ENCODE measurements at places on chromosomes 11 and 22.

DNA sequence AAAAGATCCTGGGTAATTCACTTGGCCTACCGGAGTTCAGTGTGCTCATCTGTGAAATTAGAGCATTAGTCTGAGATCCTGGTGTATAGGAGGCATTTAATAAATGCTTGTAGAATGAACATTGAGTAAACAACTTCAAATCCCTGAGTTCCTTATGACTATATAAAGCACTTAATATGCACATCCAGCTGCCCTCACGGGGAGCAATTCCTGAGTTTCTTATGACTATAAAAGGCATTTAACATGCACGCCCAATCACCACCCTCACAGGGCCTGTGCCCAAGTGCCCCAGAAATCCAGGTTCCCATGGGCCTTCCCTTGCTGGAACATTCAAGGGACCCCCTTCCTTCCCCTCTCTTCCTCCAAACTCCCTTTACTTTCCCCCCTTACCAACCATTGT lies 13.6 kb downstream of the DRD2 start:
- no peak for DNase-seq

- no peak for DNase-seq
Measured at GRCh38 chr22:31768422-31769059, 14.7 kb downstream of the DEPDC5 start.

GRCh38 chr22:40578171-40578570 lies 58.3 kb downstream of the MRTFA start:
- DNase-seq, result no peak

DNA sequence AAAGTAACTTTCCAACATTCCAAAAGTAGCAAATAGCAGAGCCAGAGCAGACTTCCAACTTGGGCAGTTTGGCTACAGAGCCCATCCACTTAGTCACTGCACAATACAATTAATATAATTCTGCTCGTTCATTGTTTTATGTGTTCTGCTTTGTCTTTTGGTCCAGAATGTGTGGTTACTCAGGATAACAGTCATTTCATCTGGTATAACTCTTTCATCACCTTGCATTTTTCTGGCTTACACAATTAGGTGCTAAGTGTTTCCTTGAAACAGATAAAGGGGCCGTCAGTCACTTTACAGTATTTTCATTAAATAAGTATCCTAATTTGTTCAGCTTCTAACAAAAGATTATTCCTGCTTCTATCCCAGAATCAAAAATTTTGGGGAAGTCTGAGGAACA lies 87.2 kb downstream of the LARGE2 start:
- no peak for DNase-seq

All from right forelimb (tissue), 1 donor.